ENCODE measurements at places on chromosomes 2 and 18. TPM values are rescaled to one million over a fixed set of nuclear protein-coding genes. Genes with fewer than 3 reads are reported as not detected.

Gene ZNF396
- total RNA-seq, result 5.0 TPM

Gene C2orf72
- 32.4 TPM for total RNA-seq

Gene IL37
- not detected for total RNA-seq

Gene IL18RAP
- total RNA-seq, result 0.16 TPM

Gene NGEF
- 22.8 TPM for total RNA-seq

GRCh38 chr18:51038110-51038509, 8.1 kb downstream of the SMAD4 start:
- no peak for DNase-seq

GRCh38 chr2:237222601-237223041, 136.9 kb downstream of the COPS8 start:
- no peak for DNase-seq

GRCh38 chr2:120775801-120776589, 40.3 kb downstream of the GLI2 start:
- DNase-seq, result no peak

GRCh38 chr2:102033031-102033749, 41.4 kb downstream of the IL1R2 start:
- DNase-seq, result no peak

- DNase-seq, result no peak
Measured at GRCh38 chr2:211329421-211329820, 773.0 kb downstream of the CPS1 start.

DNA sequence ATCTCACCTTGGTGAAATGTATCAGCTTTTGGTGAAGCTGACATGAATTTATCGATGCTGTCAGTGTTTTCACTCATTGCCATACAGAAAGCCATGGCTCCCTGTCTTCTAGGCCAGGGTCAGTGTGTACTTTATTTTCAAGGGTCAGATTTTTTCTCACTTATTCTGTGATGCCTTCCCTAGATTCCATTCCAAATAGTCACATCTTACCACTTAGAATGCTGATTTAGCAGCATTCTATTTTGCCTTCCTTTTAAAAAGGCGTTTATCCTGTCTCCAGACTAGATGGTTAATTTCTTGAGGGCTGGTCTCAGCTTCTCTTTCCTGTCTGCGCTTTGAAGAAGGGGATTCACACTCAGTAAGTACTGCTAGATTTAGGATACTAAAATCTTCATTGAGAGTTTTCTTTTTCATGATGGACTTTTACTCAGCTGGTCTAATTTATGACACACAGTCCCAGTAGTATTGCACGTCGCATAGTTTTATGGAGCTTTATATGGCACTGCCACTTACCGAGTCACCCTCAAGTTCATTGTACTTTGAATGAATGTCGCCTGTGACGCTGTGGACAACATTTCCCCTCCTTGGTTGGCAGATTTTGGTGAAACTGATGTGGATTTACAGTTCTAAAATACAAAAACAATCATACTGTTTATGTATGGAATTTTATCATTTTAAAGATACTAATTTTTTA, 194.0 kb downstream of the ZNF407 start:
- DNase-seq, result no peak
